Panc1 (cell line): ENCODE measurements at places on chromosomes 11 and 22.

DNA sequence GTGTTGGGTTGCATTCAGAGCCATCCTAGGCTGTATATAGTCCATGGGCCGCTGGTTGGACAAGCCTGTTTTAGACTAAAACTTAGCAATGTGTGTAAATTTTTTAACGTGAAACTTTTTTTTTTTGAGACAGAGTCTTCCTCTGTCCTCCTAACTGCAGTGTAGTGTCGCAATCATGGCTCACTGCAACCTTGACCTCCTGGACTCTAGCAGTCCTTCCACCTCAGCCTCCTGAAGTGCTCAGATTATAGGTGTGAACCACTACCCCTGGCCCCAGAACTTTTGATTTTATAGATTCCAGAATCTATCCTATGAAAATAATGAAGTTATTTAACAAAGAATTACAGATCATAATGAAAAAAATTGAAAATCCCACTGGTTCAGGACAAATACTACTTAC, 29.9 kb upstream of the PANX2 start:
- no peak for DNase-seq

DNA sequence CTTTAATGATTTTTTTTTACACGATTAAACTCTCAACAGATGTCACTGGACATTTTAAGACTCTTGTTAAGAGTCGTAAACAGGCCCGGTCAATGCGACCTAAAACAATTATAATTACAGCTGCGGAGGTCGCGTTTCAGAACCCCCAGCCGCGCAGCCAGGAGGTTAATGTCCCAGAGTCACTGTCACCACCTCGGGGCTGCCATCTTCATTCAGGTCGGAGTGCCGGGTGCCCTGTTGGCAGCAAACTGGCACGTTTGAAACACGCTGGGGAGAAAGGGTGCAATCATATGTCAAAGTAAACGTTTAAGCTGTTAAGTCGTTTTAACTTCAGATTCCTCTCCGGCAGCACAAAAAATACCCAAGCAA, 711 bp upstream of the PHF21B start:
- DNase-seq, result no peak

DNA sequence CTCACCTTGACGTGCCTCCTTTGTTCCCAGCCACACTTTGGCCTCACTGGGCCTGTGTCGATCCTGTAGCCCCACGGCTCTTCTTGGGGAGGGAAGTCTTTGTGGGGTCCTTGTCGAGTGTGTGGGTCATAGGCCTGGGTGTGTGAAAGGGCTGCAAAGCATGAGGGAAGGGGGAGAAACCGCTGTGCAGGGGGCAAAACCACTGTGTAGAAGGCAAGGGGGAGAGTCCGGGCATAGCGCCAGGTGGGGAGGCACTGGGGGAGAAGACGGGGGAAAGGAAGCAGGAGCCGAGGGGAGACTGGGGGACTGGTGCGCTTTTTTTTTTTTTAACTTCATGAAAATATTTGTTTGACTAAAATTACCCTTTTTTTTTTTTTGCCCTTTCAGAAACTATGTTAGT, 65.1 kb upstream of the RASD2 start:
- DNase-seq, result no peak

DNA sequence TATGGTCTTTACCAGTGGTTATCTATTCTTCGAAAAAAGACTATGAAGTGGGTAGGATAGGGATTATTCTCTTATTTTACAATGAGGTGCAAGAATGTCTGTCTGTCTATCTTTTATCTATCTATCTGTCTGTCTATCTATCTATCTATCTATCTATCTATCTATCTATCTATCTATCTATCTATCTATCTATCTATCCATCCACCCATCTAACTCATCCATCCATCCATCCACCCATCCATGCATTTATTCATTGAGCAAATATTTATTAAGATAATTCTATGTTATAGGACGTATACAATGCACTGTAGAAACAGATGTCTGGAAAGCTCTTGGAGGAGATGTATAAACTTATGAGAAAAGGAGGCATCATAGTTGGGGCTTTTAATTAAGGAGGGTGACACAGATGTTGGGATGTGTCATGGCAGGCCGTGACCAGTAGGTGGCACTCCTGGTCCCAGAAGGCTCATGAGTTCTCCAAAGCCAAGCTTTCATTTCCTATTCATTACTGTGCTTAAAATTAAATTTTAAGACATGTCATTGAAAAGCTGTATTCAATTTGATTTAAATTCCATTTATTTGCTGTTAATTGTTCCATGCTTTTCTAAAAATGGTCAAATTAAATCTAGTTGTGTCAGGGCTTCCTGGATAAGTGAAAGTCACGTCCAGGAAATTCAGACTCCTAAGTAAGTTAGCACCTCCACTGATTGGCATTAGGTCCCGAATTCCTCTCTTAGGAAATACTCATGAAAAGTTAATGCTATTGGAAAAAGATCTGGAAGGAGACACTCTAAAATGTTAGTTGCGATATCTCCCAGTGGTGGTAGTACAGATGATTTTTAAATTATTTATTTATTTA, 19.0 kb upstream of the E2F8 start:
- no peak for DNase-seq
